ENCODE measurements at places on chromosomes 5 and 9.
A peak's percentile ranks its signal among the peaks of the same experiment; 100 is the strongest.

DNA sequence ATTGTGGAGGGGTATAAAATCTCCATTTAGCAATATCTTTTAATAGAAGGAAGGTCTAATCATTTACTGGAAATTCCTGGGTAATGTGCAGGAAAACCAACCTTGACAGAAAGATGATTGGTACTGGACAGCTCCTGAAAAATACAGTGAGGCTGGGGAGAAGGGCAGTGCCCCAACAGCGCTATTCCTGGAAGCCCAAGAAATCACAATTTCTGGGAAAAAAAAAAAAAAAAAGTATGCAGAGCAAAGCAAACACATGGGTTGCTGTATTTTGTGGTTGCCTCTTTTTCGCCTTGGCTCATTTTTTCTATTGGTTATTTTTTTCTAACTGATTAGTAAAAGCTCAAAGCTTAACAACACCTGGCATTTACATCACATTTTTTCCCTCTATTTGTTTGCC is 249.7 kb downstream of the ENC1 start:
- DNase-seq, result no peak

- no peak for DNase-seq
Measured at GRCh38 chr5:116532762-116533525, 41.7 kb downstream of the SEMA6A start.

DNA sequence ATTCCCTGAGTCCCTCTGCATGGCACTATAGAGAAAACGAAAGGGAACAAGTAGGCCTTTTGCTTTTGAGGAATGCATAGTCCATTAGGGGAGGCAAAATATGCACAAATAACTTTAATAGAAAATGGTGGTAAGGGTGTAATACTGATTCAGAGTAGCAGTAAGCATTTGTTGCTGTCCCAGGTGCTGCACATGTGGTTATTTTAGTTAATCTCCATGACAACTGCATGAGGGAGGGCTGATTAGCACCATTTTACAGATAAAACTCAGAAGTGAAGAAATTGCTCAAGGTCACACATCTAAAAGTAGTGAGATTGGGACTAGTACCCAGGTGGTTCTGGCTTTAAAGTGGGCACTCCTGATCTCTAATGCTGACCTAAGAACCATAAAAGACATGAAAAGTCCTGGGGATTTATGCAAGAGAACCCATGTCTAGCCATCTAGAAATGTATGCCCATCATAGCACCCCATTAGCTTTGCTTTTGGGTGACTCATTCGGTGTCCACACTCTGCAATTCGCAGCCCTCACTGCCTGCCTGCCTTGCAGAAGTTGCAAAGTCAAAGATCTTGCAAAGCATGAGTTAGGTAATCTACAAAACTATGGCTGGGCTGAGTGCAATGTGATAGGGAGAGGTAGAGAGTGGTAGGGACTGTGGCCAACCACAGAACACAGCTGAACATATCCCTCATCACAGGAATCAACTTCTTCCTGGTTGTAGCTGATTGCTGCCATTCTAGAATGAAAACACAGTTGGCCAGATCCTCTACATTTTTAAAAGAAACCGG is 195.2 kb downstream of the PTTG1 start:
- DNase-seq, result no peak

DNA sequence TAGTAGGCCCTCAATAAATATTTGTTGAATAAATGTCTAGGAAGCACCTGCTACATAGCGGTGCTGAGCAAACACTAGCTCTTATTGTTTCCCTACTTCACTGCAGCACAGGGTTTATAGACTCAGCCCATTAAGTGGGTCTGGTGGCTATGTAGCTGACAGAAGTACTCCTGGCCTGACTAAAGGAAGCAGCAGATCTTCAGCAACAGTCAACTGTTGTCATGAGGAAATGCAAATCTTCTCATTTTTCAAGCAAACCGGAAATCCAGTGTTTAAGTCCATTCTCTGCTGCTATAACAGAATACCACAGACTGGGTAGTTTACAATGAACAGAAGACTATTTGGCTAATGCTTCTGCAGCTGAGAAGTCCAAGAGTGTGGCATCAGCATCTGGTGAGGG is 2.8 kb upstream of the TEX10 start:
- DNase-seq, result no peak

- no peak for DNase-seq
Measured at GRCh38 chr9:18865542-18865941, 167.5 kb downstream of the SAXO1 start.

DNA sequence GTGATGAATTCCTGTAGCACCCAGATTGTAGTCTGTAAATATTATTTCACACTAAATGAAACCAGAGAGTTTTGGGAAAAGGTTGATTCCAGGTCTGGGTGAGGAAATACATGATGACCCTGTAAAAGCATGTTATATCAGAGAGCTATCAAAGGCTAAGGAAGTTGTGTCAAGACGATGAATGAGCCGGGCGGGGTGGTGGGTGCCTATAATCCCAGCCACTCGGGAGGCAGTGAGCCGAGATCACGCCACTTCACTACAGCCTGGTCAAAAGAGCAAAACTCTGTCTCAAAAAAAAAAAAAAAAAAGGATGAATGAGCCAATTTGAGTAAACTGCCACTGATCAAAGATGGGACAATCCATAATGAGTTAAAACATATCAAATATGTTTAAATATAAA is 29.2 kb downstream of the IL6ST start:
- DNase-seq, result no peak

GRCh38 chr5:125367702-125368101 is 621.3 kb upstream of the ZNF608 start:
- DNase-seq, result no peak

GRCh38 chr9:4010309-4010708 is 289.6 kb downstream of the GLIS3 start:
- DNase-seq, result no peak

DNA sequence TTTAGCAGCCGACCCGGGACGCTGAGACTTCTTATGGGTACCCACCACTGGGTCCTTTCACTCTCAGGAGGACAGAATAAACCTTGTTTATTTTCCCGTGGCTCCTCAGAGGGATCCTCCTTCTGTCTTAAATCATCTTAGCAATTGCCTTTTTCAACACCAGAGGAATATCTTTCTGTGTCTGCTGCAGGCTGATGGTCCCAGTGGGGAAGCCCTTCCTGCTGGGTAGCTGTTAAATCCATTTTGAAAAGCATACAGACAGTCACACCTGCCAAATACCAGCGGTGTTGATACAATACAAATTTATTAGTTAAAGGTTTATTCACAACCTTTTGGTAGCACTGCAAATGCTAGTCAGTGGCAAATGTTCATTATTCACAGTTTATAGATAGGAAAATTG is 222.9 kb downstream of the AOPEP start:
- DNase-seq, result no peak

- no peak for DNase-seq
Measured at GRCh38 chr9:77896938-77897667, 134.5 kb downstream of the GNAQ start.

DNA sequence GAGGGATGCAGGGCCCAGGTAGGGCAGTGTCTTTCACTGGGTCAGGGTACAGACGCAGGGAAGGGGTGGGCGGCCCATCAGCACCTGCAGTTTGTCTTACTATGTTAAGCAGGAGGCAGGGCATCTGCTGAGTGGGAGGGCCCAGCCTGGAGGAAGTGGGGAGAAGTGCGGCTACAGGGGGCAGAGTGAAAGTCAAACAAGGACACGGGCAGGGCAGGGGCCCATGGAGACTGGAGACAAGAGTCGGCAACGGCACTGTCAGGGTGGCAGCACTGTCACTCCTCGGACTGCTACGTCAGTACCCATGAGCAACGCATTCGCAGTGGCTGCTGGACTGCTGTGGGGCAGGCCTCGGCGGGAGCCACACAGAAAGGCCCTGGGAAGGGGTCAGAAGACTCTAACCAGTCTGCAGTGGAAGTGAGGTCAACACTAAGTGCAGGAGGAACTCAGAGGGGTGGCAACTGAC is 19.7 kb downstream of the CAMSAP1 start:
- no peak for DNase-seq

- no peak for DNase-seq
Measured at GRCh38 chr5:91277093-91277626, 106.0 kb downstream of the ARRDC3 start.

DNA sequence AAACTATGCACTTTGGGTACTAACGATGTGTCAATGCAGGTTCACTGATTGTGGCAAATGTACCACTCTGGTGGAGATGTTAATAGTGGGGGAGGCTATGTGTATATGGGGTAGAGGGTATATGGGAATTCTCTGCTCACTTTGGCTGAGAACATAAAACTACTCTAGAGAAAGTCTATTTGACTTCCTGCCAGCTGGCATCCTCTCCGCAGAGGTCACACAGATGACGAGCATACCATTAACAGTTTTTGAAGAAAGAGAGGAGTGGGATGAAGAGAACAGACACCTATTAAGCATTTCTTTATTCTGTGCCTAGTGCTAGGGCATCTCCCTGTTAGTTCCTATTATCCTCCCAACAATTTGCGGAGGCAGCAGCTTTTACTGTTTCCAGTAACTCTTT is 58.4 kb upstream of the TRIM32 start:
- DNase-seq, result no peak

GRCh38 chr5:150143350-150144245 is 12.0 kb downstream of the PDGFRB start:
- peak; percentile 79 for DNase-seq

GRCh38 chr5:56674441-56674840 is 140.9 kb upstream of the MAP3K1 start:
- no peak for DNase-seq

- DNase-seq, result no peak
Measured at GRCh38 chr9:117021906-117022305, 334.8 kb downstream of the TRIM32 start.

- DNase-seq, result no peak
Measured at GRCh38 chr5:1293416-1294205, 1.3 kb downstream of the TERT start.

GRCh38 chr5:85910335-85910734 is 707.4 kb upstream of the COX7C start:
- DNase-seq, result no peak

GRCh38 chr9:76810377-76810957 is 46.2 kb downstream of the PCA3 start:
- DNase-seq, result peak; percentile 26

- DNase-seq, result no peak
Measured at GRCh38 chr9:137482094-137482781, 23.1 kb upstream of the NSMF start.

DNA sequence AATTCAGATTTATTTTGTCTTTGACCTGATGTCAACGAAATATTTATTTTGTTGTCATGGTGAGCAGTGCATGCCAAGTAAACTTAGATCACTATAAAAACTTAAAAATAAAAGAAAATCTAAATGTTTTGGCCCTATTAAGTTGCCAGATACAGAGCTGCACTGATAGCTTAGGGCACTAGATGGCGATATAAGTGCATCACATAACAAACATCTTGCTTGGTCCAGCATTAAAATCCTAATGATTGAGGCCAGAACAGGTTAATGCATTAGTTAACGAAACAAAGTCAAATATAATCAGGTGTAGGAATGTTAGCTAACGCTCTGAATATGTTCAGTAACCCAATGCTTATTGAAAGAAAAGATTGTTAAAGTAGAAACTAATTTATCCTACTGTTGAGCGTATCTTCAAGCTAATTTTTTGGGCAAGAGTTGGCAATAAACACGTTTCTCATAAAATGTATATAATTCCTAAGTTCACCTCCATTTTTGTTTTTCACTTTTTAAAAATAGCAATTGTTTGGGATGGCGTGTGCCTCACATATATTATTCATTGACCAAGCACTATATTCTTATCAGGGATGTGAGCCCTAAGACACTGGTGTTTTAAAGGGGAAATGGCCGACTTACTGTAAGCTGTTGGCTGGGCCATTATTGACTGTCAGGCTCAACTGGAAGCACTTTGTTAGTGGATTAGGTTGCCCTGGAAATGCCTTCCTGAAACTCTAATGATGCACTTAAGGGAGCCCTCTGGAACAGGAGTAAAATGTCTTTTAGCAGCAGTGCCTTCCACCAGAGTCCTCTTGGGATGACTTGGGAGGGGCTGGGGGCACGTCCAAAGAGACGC is 33.3 kb downstream of the KCTD16 start:
- DNase-seq, result no peak

DNA sequence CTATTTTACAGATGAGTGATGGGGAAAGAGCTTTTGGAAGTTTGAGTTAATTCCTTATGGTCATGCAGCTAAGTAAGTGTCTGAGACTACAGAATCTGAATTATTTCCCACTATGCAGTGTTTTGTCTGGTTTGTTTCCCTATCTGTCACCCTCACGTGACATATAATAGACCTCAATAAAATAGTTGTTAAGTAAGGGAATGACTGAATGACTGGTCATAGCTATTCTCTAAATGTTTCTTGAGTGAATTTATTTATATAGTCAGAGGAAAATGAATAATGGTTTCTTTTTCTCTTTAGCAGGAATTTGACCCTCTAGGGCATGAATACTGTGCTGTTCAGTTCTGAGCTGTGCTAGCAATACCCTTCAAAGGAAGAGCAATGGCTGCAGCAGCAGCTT is 10.3 kb downstream of the TRIM32 start:
- no peak for DNase-seq

DNA sequence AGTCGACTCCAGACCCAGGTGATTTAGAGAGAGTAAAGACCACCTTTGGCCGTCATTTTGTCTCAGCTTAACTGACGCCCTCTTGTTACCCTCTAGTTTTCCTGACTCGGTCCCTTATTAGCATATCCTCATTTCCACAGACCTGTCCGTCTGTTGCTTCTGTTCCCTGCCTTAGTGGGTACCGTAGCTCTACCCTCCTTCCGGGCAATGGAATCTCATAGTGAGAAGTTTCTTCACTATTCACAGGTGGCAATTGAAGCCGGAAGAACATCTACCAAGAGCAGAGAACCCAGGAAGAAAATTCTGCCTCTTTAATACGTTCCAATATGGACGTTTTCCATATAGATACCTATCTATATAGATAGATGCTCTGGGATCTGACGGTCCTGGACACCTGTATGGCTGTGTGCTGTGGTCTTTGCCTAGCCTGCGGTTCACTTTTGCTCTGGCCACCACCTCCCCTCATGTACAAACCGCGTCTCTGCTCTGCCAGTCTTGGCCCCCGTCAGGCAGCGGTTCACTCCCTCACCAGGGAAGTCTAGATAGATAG is 652 bp upstream of the TMEM161B start:
- no peak for DNase-seq

- no peak for DNase-seq
Measured at GRCh38 chr5:124210111-124210910, 536.1 kb downstream of the ZNF608 start.

GRCh38 chr9:124625087-124625486 is 117.9 kb upstream of the NR5A1 start:
- DNase-seq, result no peak

GRCh38 chr9:522190-522589 is 307.5 kb downstream of the DOCK8 start:
- no peak for DNase-seq

DNA sequence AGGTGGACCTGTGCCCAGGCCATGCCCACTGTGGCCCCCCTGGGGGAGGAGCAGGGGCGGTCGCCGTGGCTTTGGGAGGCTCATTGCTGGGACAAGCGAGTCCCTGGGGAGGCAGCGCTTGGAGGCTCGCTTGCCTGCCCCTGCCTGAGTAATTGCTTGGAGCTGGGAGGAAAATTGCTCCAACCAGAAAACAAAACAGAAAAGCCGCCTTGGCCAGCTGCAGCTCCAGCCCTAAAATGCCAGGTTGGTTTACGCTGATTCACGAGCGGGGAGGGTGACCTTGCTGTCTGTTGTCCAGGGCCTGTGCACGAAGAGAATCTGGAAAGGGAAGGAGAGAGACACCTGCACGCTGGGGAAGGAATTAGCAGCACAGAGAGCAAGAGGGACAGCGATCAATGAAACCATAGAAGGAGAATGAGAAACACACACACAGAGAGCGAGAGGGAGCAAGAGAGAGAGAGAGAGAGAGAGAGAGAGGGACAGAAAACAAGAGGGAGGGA is 25.3 kb downstream of the NTNG2 start:
- no peak for DNase-seq

GRCh38 chr5:34535944-34536623 is 120.0 kb upstream of the RAI14 start:
- no peak for DNase-seq
